Activated T-cell treated with anti-CD3 and anti-CD28 coated beads, Interleukin-2, amount 50 U/mL, for 4 hours (primary cell): ENCODE measurements at places on chromosomes 13 and 19. TPM values are rescaled to one million over a fixed set of nuclear protein-coding genes. Genes with fewer than 3 reads are reported as not detected.

KLC3 gene
- not detected for total RNA-seq

ZNF541 gene
- 0.13 TPM for total RNA-seq

IGFL2 gene
- not detected for total RNA-seq

PTPRH gene
- 0.38 TPM for total RNA-seq

GRCh38 chr13:61727767-61728166, 312.1 kb upstream of the PCDH20 start:
- no peak for DNase-seq

DNA sequence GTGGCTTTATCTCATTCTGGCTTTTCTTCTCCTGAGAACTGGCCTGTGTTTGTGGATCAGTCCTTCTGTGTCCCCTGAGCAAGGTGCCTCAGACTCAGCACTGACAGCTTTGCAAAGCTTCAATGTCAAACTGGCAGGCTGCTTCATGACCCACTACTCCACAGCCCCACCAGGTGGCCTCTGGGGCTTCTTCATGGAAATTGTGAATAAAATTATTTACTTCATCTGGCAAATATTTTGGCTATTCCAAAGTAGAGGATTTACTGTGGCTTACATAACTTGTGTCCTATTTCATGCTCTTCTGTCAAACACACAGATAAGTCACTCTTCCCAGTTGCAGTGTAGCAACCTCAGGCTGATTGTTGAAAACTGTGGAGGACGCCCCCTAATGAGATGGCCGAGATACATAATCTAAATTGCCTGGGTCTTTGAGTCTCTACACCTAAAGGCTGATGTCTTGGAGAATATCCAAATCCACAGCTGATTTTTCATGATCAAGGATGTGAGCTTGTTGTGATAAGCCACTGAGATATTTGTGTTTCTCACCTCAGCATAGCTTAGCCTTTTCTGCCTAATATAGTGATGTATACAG, 721.9 kb upstream of the SLC10A2 start:
- DNase-seq, result no peak

GRCh38 chr19:4929186-4929585, 19.9 kb downstream of the UHRF1 start:
- no peak for DNase-seq

GRCh38 chr19:37691881-37692504, 27.6 kb downstream of the ZNF607 start:
- DNase-seq, result peak; percentile 75
